ENCODE measurements at places on chromosomes 6 and 20.

- DNase-seq = no peak
Observed at GRCh38 chr6:91708534-91708933, 1121.7 kb upstream of the MAP3K7 start.

DNA sequence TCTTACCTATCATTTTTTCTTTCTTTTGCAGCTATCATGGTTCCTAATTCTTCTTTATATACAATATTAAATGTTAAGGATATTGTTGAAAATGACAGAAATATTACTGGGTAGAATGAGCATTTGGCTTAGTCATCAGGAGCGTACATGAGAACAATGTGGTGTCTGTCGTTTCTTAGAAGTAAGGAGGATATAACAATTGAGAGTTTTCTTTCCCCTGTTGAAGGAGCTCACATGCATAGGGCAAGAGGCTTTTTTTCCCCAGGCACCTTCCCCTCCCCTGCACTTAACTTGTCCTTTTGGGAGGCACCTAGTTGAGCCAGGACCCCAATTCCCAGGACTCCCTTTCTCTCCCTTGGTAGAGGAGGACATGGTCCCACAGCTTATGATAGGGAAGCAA is 25.0 kb downstream of the MC3R start:
- no peak for DNase-seq

GRCh38 chr6:30615958-30616810 is 859 bp downstream of the PPP1R10 start:
- peak; percentile 48 for DNase-seq

DNA sequence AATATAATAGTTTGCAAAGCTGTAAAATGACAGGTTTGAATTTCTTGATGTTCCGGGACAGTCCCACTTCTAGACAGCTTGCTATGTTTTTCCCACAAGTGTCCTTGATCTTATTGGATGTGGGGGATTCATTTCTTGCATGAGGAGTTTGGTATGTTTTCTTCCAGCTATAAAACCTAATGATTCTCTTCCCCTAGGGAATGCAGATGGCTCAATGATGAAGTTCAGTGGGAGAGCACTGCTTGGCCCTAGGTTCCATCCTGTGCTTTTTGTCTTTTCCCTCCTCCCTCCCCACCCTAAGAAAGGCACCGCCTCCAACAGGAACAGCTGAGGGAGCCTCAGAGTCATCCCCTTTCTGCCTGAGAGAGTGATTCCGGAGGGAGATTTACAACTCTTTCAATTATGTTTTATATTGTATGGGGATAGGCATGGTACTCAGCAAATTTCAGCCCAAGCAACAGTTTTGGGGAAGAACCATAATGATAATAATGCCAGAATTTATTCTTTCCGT is 149.2 kb downstream of the PHACTR1 start:
- no peak for DNase-seq

- DNase-seq = no peak
Observed at GRCh38 chr6:102660303-102660702, 1266.8 kb downstream of the GRIK2 start.

DNA sequence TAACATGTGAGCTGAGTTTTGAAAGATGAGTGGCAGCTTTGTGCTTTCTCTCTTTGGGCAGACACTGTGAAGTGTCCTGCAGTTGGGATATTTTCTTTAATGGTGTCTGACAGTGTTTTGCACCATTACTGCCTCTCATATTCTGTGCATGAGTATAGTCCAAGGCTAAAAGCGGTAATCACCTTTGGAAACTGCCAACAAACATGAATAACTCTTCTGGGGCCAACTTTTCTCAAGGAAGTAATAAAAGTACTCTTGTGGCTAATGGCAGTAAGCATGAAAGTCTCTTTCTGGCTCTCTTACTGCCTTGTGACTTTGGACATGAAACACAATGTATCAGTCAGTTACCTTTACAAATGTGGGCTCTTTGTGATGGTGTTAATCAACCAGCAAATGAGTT is 91.7 kb upstream of the SOX4 start:
- DNase-seq = no peak

DNA sequence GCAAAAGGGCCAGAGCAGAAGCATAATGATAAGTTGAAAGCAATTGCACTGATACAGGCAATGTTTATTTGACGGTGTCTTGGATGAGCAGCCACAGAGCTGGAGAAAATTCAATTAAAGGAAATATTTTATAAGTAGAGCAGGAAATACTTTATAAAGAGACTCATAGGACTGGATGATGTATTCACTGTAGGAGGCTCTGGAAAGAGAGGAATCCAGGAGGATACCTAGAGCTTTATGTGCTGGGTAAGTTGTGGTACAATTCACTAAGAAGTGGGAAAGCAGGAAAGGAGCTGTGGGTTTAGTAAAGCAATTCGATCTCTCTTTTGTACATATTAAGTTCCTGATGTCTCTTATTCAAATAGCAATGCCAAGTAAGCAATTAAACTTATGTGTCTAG is 86.3 kb downstream of the C6orf118 start:
- DNase-seq = no peak

- no peak for DNase-seq
Observed at GRCh38 chr20:43680981-43681380, 14.1 kb downstream of the MYBL2 start.

GRCh38 chr6:41914869-41915530 is 5.9 kb downstream of the MED20 start:
- DNase-seq = no peak

GRCh38 chr6:107102414-107102805 is 12.9 kb downstream of the BEND3 start:
- DNase-seq = no peak

DNA sequence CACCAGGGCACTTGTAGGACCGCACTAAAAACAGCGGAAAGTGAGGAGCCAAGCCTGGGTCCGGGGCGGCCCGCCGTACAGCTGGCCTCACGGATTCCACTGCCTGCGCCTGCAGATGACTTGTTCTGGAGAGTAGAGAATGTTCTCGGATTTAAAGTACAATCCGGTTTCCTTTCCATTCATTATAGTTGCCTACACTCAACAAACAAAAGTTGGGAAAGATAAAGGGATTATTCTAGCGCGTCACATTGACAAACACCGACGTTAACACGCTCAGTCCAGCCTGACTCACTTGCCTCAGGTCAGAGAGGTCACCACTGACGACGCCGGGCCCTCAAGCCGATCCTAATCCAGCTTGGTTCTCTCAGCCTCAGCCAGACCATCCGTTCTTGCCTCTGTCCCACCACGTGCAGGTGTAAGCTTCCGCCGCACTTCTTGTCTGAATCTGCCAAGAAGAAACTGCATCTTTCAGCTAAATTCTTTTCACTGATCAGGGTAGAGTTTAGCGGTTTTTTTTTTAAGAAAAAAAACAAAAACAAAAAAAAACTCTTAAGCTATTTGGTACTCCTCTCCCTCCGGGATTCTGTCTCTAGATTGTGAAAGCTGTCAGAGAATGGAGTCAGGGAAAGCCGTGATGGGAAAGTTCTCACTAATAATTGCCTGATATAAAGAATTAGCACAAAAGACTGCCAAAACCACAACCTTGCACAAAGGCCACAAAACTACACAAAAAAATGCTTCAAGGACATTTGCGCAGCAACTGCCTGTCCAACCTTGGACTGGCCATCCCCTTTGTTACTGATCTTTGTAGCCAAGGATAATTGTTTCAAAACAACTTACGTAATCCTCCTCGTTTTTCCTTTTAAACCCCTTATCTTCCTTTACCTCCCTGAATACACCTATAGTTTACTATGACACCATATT is 1.1 kb upstream of the PHF10 start:
- no peak for DNase-seq

DNA sequence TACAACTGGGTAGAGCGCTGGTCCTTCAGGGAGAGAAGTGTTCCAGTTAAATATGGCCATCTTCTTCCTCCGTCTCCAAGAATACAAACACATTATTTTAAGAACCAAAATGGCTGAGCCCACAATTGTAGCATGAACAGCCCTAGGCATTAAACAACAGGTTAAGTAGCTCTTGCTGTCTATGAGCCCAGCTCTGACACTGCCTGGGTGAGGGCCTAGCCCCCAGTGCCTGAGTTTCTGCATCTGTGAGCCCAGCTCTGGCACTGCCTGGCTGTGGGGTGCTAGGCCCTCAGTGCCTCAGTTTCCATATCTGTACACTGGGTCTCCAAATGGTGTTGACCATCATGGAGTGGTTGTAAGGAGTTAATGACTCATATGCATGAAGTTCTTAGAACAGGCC is 24.8 kb upstream of the DACT2 start:
- DNase-seq = no peak

GRCh38 chr6:158283304-158283980 is 28.8 kb upstream of the TULP4 start:
- no peak for DNase-seq

DNA sequence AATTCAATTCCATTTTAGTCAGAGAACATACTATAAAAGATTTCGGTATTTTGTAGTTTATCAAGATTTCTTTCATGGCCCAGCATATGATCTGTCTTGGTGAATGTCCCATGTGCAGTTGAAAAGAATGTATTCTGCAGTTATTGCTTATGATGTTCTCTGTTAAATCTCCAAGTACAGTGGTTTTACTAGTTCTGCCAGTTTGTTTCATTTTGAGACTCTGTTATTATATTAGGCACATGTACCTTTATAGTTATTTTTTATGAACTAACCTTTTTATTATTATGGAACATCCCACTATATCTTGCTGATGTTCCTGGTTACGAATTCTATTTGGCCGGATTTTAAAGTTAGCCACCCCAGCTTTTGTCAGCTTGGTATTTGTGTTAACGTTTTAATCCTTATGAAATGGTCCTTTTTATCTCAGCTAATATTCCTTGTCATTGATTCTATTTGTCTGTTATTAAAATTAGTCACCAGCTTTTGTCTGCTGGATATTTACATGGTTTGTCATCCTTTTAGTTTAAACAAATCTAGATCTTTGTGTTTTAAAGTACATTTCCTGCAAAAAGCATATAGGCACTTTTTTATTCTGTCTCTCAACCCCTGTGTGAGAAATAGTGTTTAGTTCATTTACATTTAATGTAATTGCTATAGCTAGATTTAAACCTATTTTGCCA is 48.9 kb downstream of the VTA1 start:
- DNase-seq = no peak

GRCh38 chr6:101490857-101491256 is 97.3 kb downstream of the GRIK2 start:
- no peak for DNase-seq

- DNase-seq = no peak
Observed at GRCh38 chr6:168507730-168508129, 66.7 kb downstream of the SMOC2 start.

GRCh38 chr20:50428097-50428828 is 81.9 kb upstream of the PTPN1 start:
- DNase-seq = no peak

- DNase-seq = no peak
Observed at GRCh38 chr20:19756761-19757486, 1.1 kb upstream of the RIN2 start.

- no peak for DNase-seq
Observed at GRCh38 chr20:61587681-61588289, 335.7 kb downstream of the CDH4 start.

GRCh38 chr20:48278961-48279481 is 493.7 kb upstream of the SULF2 start:
- DNase-seq = no peak

DNA sequence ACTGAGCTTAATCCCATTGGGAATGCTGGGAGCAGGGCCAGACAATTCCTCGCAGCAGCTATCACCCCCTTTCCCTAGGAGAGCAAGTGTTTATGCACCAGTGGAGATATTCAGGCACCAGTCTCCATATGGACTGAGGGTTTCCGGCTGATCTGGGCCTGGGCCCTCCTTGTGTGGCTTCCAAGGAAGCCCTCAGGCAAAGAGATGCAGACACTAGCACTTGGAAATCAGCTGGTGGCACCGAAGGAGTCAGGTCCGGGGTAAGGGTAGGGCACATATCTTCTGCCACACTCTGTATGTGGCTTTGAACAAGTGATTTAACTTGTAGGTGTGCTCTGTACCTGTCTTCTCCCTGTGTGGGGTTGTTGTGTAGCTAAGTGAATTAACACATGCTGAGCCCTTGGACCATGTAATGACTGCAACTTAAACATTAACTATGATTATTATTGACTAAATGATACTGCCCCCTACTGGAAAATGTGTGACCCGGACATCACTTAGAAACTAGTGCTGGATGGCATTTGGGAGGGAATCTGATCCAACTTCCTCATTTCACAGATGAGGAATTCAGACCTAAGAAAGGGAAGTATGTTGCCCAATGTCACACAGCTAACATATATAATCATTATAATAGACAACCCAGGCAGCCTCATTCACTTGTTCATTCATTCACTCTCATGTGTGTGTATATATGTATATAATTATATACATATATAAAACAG is 19.3 kb upstream of the WFDC2 start:
- DNase-seq = peak; percentile 4

GRCh38 chr20:62601714-62602113 is 40.6 kb upstream of the SLCO4A1 start:
- DNase-seq = no peak

GRCh38 chr6:81145506-81145905 is 607.0 kb downstream of the TENT5A start:
- no peak for DNase-seq

DNA sequence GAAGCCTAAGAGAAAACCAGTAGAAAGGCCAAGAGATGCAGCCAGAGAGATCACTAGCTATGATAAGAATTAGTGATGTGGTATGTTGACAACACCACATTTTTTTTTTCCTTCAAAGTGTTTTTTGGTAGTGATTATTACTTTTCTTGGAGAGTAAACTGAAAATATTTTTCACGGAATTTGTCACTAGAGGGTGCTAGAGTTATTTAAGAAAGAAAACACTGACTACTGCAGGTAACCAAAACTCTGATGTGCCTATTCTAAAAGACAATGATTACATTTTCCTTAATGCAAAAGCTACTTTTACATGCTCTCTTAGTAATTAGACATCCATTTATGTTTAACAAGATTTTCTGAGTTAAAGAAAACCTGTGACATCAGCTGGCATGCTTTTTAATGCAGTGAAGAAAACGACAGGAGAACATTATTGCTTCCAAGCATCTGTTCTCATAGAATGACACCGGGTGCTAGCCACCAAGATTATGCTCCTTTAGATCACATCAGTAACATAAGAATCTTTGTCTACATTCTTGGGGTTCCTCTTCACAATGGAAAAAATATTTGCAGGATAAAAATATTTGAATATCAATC is 28.8 kb downstream of the RWDD2A start:
- DNase-seq = peak; percentile 13

- no peak for DNase-seq
Observed at GRCh38 chr6:169868458-169868857, 117.0 kb downstream of the ERMARD start.

DNA sequence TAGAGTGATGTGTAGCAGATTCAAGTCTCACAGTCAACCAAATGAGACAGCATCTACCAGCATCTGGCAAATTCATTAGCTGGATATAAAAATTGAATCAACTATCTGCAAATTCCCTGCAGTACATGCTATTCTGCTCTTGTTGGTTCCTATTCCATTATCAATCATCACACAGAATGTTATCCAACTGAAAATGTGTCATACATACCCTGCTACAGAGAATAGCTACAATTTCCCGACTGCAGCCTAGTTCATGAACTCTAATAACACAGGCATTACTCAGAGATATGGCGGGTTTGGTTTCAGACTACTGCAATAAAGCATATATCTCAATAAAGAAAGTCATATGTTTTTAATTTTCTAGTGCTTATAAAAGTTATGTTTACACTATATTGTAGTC is 78.4 kb downstream of the AHI1 start:
- no peak for DNase-seq

GRCh38 chr20:5448449-5449118 is 131.8 kb upstream of the PROKR2 start:
- peak; percentile 19 for DNase-seq

GRCh38 chr6:20069021-20069522 is 143.2 kb downstream of the MBOAT1 start:
- DNase-seq = no peak

Measured in NCI-H1436 (cell line).